Bronchial epithelial cell (primary cell): ENCODE measurements at places on chromosomes 13 and 19. TPM values are rescaled to one million over a fixed set of nuclear protein-coding genes. Genes with fewer than 3 reads are reported as not detected.
A peak's percentile ranks its signal among the peaks of the same experiment; 100 is the strongest.

- DNase-seq = no peak
Observed at GRCh38 chr19:41967054-41967783, 8.1 kb upstream of the RABAC1 start.

DNA sequence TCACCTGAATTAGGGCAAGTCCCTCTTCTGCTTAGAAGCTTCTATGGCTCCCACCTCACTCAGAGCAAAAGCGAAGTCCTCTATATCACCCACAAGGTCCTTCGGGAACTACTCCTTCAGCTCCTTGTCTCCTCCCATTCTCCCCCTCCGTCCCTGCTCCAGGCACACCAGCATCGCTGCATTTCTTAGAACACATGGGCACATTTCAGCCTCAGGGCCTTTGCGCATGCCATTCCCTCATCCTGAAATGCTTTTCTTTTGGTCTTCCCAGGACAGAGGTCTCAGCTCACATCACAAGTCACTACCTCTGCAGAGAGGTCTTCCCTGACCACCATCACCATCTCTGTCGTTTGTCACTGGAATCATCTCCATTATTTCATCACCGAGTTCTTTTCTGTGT, 4.0 kb downstream of the S1PR5 start:
- no peak for DNase-seq

DNA sequence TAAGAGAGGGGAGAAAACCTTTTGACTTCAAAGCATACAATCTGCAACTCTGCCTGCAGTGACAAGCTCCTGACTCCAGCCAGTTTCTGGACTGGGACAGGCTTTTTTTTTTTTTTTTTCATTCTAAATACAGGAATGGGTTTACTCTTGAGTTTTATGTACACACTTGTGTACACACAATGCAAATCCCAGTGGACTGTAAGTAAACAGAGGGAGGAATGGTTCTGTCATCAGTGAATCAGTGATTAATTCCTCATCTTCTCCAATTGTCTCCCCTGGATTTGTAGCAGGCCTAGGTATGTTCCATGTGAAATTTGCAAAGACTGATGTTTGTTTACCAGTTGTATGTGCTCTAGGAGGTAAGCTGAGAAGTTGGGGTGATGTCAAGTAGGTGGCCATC, 184.8 kb downstream of the SHISA2 start:
- DNase-seq = peak; percentile 21

GRCh38 chr13:98198683-98199082, 21.6 kb upstream of the RNF113B start:
- no peak for DNase-seq

DNA sequence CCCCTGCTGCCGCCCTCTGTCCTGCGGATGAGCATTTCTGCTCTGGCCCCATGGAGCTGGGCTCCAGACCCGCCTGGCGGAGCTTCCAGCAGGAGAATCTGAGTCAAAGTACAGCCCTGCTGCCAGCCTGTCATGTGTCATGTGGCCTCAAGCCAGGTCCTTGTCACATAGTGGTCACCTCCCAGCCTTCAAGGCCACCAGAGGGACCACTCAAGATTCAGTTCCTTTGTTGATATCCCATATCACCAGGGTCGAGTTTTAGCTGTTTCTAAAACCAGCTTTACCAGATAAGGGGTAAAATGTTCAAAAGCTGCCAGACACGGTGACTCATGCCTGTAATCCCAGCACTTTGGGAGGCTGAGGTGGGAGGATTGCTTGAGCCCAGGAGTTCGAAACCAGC, 13.4 kb downstream of the THOP1 start:
- no peak for DNase-seq

The OLFM4 gene
- total RNA-seq = not detected in 2 replicates
